Left lobe of liver (tissue), 2 donors: ENCODE measurements at places on chromosomes 11 and 22. TPM values are rescaled to one million over a fixed set of nuclear protein-coding genes. Genes with fewer than 3 reads are reported as not detected.

- DNase-seq = no peak
Observed at GRCh38 chr22:43174941-43175531, 11.9 kb downstream of the TTLL12 start.

Gene CD81
- total RNA-seq = 564 TPM

Gene CCDC15
- total RNA-seq = 0.48 TPM

GRCh38 chr11:32935462-32936029 is 42.9 kb downstream of the QSER1 start:
- no peak for DNase-seq

- no peak for DNase-seq
Observed at GRCh38 chr22:43789452-43789851, 22.7 kb downstream of the EFCAB6 start.

DNA sequence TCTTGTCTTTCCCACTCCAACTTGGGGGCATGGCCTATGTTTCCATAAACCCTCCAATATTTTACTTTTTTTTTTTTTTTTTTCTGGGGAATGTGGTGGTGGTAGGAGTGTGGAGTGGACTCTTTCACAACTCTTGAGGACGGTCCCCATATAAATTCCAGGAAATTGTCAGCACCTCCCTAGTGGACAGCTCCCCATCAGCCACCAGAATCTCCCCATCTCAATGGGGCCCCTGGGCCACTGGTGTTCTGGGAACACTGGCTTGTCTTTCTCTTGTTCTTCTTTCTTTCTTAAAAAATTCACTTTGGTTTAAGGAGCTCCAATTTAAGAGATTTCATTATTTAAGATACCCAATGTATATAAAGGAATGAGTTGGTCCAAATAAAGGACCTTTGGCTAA is 74.1 kb downstream of the ADM start:
- no peak for DNase-seq

GRCh38 chr11:44573333-44573732 is 7.9 kb downstream of the CD82 start:
- DNase-seq = no peak

GRCh38 chr11:46100670-46101069 is 20.6 kb downstream of the PHF21A start:
- no peak for DNase-seq

Gene GLYAT
- 270 TPM for total RNA-seq

DNA sequence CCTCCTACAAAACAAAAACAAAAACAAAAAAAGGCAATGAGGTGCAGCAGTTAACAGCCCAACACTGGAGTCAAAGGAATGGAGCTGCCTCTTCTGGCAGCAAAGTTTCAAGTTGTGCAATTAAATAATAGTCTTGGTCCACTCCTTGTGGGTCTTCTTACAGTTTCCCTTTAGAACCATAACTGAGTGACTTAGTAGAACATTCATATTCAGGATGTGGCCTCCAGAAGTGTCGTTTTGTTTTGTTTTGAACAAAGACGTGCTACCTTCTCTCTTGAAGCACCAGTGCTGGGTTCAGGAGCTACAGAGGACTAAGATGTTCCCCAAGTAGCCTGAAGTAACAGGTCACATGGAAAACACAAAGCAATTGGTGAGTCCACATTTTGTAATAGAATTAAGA is 2.0 kb upstream of the JAML start:
- no peak for DNase-seq

DNA sequence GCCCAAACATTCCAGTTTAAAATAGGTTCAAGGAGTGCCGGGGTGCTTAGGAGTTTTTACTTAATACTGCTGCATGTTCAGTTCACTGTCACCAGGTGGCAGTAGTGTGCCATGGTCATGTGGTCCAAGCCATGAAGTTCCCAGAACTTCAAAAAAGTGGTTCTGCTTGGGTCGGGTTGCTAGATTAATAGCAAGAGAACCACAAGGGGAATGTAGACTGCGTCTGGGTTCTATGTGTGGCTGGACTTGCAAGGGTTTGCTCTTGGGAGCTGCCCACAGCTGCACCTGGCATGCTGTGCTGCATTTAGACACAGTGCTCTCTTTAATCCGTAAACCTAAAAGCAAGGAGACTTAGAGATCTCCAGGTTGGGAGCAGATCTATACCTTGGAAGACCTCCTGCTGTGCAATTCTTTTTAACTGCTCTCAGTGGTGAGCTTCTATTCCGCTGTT is 6.5 kb upstream of the SPON1 start:
- peak; percentile 51 for DNase-seq
